ENCODE measurements at places on chromosomes 12 and 14.

- DNase-seq = no peak
These were observed 132.8 kb upstream of the BTG1 start for GRCh38 chr12:92278378-92278828.

GRCh38 chr12:66453844-66454243, 151.6 kb downstream of the HELB start:
- DNase-seq = no peak

GRCh38 chr12:109759595-109759994, 46.0 kb downstream of the FAM222A start:
- DNase-seq = no peak

DNA sequence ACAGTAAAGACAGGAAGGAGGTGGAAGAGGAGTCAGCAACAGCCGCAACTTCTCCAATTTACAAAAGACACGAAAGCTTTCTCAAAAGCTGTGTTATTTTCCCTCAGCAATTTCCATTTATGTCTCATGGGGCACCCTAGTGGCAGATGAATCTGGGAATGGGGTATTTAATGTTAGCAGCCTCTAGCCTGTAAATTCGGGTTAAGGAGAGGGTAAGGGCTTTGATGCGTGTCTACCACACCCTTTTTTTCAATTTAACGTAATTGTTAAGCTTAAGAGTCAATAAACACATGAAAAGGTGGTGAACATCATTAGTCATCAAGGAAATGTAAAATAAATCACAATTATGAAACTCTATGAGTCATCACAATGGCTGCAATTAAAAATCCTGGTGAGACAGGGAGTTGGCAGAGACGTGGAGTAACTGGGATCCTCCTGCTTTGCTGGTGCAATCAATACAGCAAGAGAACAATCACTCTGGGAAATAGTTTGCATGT, 986.4 kb downstream of the AACS start:
- DNase-seq = no peak

- no peak for DNase-seq
These were observed 45.3 kb upstream of the ATP23 start for GRCh38 chr12:57896115-57896433.

DNA sequence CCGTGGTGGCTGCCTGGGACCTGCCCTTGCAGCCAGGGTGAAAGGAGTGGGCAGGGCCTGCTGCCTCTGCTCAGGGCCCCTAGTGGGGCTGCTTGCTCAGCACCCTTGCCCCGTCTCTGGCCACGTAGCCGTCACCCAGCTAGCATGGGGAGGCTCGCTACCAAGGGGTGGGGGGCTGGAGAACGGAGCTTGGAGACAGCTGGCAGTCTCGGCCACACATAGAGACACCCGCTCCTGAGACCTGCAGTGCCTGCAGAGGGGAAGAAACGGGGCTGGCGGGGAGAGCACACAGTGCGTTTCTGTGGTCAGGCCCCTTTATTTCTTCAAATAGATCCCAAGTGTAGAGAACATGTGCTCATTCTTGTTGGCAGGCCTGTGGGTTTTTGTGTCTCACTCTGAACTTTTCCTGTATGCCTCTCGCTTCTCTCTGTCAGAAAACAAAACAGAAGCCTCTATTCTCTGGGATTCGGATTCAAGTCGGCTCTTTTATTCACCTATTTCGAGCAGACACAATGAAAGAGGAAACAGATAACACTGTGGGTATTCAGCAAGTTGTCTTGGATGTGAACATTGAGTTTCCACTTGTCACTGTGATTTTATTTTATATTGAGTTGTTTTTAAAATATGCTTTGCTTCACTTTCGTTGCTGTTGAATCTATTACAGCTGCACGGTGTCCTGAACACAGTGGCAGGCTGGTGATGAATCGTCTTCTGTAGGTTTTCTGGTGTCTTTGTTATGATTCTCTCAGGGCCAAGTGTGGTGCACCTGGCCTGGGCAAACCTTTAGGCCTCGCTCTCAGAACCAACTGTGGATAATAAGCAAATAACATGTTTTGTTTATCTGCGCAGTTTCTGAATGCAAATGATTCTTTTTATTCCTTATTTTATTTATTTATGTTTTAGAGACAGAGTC, 26.5 kb downstream of the PACS2 start:
- DNase-seq = no peak
